ENCODE measurements at places on chromosomes 7 and 10.
A peak's percentile ranks its signal among the peaks of the same experiment; 100 is the strongest.

DNA sequence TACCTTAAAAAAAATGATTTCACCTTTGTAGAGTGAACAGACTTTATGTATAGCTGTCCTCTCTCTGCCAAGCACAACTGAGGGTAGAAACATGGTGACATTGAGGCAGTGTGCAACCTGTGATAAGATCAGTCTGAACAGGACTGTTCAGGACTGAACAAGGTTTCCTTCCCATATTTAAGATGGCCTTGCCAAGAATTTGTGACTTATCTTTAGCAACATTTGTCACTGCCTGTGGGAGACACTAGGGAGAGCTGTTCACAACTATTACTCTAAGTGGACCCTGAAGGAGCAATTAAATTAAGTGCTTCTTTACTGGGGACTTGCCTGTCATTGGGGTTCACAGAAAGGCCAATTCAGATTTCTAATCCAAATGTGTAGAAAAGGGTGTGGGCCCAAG lies 6.7 kb downstream of the OR13A1 start:
- DNase-seq = no peak

DNA sequence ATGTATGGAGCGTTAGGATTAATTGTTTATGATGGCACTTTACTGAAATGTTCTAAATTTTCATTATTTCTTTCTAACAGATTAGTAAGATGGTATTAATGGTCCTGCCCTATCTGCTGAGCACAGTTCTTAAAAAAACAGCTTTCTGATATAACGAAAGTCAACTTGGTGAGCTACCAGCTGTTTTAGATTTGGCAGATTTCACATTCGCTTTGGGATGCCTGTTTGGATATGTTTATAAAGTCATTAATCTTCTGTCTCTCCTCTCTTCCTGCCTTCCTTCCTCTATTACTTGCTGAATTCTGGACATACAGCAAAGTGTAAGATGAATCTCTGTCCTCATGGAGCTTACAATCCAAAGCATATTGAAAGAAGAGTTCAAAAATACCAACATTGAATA lies 396.8 kb upstream of the LRGUK start:
- DNase-seq = no peak

DNA sequence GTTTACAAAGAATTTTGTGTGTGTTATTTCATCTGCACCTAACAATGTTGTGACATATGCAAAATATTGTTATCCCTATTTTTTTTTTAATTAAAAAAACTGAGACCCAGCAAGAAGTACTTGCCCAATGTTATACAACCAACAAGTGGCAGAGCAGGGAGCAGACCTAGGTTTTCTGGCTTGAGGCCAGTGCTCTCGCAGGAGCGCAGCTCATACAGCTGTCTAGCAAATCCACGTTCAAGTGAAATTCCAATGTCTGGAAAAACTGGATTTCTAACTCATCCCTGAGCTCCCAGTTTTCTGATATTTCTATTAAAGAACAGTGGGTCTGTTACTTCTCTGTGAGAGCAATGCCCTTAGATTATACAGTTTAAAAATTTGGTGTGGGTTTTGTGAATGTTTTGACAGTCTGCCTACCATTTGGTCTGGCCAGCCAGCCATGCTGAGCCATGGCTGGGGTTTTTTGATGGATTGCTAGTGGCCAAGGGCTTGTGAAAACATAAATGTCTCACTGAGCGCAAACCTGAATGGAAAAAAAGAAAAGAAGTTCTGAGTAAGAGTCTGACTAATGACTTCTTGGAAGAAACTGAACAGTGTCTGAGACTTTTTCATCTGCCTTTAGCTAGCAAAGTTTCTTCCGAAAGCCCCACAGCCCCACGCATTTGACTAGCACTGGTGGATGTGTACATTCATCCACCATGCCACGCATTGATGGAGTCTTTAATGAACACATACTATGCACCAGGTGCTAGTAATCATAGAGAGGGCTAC lies 15.4 kb upstream of the PRF1 start:
- no peak for DNase-seq

GRCh38 chr10:74078037-74078436 lies 72.6 kb downstream of the AP3M1 start:
- peak; percentile 44 for DNase-seq

DNA sequence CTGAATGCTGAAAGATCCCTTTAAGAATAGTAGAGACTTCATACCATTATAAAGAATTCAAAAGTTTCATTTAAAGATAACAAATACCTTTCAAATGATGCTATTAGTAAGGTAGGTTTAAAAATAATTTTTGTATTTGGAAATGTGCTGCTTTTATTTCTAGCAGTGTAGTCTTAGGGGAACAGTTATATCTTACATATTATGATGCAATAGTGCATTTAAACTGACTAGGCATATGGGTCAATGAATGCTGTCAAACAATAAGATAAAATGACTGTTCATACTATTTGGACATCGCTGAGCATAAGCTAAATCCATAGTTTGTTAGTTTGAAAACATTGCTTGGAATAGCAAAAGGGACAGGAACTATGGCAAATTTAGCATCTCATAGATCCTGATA lies 354.8 kb upstream of the SEMA3A start:
- no peak for DNase-seq

- DNase-seq = no peak
These were observed 135.2 kb downstream of the ADAM12 start for GRCh38 chr10:126252884-126253610.

GRCh38 chr10:109928475-109928891 lies 5.2 kb upstream of the XPNPEP1 start:
- no peak for DNase-seq

DNA sequence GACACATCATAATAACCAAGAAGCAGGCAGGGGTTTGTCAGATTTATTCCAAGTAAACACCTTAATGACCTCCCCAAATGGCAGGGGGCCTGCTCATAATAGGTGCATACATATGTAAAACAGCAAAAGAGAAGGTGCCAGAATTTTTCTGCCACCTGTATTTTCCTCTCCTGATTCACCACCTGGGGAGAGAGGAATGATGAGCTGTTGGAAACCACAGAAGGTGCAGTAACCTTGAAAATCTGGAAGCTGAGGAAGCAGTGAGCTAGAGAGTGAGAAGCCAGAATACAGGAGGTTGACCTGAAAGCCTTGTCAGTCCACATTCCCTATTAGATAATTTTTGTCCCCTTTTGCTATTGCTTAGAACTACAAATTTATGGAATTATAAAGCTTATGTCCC lies 46.2 kb upstream of the PDE1C start:
- no peak for DNase-seq

- no peak for DNase-seq
These were observed 29.3 kb downstream of the KLF6 start for GRCh38 chr10:3755440-3756359.

DNA sequence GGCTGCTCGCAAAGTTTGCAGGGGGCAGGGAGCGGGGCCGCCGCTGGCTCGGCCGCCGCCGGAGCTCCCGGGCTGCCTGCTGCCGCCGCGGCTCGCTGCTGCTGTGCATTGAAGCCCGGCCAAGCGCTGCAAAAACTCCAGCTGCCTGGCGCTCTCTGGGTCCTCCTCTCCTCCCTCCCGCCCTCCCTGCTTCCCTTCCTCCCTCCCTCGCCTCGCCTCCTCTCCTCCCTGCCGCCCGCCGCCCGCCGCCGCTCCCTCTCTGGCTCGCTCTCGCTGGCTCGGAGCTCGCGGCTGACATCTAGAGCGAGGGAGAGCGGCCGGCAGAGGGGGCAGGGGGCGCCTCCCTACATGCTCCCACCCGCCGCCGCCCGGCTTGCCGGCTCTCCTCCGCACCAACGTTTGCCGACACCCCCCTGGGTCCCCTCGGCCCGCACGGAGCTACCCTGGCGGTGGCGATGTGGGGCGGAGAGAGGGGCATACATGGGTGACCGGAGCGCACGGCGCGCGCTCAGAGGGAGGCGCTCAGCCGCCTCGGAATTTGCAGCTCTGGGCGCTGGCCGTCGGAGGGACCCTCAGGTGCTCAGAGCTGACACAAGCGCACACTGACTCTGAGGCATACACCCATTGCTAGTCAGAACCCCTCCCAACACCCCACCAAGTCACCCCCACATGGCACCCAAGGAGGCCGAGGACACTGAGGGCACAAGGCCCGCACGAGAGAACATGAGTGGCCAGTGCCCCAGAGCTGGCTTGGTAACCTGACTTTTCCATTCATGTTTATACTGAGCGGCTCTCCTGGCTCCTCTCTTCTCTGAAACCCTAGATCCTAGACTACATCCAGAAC lies 1.2 kb upstream of the PLXNA4 start:
- no peak for DNase-seq

GRCh38 chr7:14639801-14640200 lies 262.8 kb downstream of the DGKB start:
- no peak for DNase-seq

- peak; percentile 17 for DNase-seq
These were observed 92.5 kb downstream of the POU6F2 start for GRCh38 chr7:39069896-39070881.

GRCh38 chr7:114818501-114818900 lies 103.4 kb upstream of the MDFIC start:
- DNase-seq = no peak

- no peak for DNase-seq
These were observed 4.7 kb downstream of the SUN1 start for GRCh38 chr7:837001-837400.

DNA sequence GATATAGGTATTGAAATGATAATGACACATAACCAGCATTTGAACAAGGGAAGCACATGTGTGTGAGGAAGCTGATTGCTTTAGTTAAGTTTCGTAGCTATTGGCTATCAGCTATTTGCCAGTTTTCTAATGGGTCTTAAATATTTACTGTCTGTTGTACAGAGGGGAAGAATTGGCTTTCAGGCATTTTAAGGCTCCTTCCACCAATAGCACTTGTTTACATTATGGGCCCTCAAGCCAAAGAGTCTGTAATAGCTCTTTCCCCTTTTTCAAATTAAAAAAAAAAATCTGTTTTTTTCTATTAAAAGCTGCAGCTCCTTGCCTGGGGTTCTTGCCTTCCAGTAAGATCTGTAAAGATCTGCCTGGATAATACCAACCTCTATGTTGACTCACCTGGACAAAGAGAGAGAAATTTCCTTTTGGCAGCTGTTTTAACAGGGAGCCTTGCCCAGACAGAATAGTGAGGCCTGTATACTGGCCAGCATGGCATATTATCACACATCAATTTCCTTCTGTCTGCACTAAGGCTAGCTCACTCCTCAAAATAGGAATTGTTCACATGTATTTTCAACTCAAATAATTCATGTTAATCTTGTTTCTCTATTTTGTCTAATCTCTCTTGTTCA lies 104.7 kb upstream of the LRGUK start:
- no peak for DNase-seq

GRCh38 chr7:149769915-149770314 lies 3.5 kb downstream of the ZNF467 start:
- DNase-seq = no peak

GRCh38 chr7:14767716-14768425 lies 134.7 kb downstream of the DGKB start:
- DNase-seq = no peak

DNA sequence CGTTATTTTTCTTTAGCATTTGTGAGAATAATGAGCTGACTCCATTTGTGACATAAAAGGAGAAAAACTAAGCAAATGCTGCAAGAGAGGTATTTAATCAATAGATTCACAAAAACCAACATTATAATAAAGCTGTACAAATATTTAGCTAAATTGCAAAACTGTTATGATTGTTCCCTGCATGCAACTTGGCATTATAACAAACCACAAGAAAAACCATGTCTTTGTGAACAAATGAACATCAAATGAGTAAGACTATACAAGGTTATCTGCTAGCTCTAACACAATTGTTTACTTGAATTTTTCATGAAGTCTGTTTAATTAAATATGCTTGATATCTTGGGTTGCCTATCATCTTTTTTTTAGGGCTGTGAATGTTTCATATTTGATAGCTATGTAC lies 50.8 kb upstream of the PPP1R9A start:
- DNase-seq = no peak

- no peak for DNase-seq
These were observed 73.4 kb upstream of the NAMPT start for GRCh38 chr7:106358103-106358663.

DNA sequence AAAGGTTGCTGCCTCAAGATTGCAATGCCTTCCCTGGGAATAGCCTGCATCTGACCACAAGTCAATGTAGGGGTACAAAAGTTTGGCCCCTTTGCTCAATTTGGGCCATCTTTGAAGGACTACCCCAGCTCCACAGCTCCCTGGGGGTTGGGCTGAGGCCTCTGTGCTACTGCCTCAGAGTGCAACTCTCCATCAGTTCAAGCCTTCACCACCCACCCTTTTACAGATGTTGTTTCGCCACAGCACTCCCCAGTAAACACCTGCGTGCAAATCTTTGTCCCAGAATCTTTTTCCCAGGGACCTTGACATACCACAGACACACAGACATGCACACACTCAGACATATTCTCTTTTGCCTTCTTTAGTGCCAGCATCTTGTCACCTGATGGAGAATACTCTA lies 66.0 kb upstream of the ANKRD1 start:
- no peak for DNase-seq

- DNase-seq = no peak
These were observed 18.7 kb downstream of the ASB13 start for GRCh38 chr10:5647507-5648240.

- DNase-seq = no peak
These were observed 307.5 kb upstream of the ANKRD30A start for GRCh38 chr10:36817898-36818297.

- DNase-seq = no peak
These were observed 298.2 kb downstream of the FRMD4A start for GRCh38 chr10:14032406-14032998.

DNA sequence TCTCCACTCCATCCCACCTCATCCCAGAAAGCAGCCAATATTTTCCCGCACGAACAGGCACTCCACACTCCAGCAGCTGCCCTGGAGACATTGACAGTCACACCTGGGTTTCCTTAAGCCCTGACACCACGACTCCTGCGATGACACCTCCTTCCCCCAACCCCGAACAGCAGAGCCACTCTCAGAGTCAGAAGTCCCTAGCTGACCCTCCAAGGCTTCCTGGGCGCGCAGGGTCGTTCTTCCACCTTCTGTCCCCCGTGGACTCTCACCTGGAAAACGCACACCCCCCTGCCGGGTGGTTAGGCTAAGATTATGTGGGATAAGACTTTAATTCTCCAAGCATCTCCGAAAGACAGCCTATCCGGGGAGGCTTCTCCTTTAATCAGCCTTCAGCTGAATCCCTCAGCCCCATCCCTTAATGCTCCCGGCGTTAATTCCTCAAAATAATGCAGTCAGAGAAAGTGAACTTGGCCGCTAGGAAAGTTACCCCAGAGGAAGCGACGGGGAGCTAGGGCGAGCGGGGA lies 1.1 kb downstream of the DENND11 start:
- no peak for DNase-seq

GRCh38 chr7:76506081-76506440 lies 4.3 kb upstream of the UPK3B start:
- no peak for DNase-seq

DNA sequence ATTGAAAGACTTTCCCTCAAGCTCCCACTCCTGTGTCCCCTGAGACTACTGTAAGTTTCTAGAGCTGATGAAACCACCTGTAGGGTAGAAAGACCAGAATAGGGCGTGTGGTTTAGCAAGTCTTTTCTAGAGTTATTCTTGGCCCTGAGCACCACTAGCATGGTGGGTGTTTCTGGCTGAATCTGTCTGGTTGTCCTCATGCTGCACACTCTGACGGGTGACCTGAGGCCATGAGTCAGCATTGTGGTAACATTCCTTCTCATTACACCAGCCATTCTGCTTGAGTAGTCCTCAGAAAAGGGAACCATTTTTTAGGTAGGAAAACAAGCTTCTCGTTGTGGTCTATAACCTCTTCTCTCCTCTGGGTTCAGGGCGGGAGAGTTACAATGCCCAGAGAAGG lies 250.3 kb downstream of the SNX13 start:
- peak; percentile 8 for DNase-seq
